ENCODE measurements at places on chromosomes 11 and 22.

DNA sequence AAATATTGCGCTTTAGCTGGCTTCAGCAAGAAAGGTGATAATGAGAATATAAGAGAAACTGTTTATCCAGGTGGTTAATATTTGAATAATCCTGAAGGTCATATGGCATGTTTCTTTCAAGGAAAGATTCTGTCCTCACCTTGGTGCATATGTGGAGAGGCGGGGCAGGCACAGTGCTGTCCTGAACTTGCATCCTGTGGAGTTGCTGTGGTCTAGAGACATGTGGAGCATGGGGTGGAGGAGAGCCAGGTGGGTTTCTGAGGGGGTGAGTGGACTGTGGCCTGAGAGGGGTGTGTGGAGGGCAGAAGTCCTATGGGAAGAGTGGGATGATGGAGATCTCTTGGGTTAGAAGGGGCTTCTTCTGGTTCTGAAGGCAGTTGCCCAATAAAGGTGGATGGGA is 65.5 kb downstream of the GRIK4 start:
- no peak for DNase-seq

GRCh38 chr11:1727096-1727690 is 23.2 kb downstream of the IFITM10 start:
- DNase-seq: no peak

- no peak for DNase-seq
Measured at GRCh38 chr11:8719211-8719649, 36.6 kb downstream of the RPL27A start.

GRCh38 chr11:47052576-47052975 is 116.0 kb downstream of the CSTPP1 start:
- DNase-seq: no peak

DNA sequence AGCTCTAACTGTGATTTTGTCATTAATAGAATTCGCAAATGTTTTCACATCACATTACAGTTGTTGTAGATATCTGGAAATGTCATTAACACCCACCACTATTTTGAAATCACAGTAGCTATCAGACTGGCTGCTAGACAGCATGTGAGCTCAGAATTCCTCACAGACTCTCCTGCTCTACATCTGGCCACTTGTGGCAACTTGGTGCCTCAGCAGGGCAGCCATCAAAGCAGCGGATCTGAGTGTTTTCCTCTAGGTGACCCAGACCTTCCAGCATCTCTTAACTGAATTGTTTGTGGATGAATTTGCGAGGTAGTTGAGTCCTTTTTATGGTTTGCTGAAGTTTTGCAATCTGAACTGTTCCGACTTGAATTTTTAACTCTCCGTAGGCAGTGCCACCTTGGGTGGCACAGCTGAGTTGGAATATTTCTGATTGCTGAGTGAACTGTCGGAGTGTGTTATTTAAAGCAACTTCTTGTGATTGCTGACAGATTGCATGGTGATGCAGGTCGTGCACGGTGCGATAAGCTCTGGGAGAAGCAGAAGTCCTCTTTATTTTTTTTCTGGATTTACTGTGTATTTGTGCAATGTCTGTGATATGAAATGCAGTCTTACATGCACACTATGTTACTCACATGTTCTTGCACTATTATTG is 114.0 kb upstream of the PLET1 start:
- DNase-seq: no peak

GRCh38 chr11:131533998-131534397 is 163.6 kb downstream of the NTM start:
- DNase-seq: no peak

DNA sequence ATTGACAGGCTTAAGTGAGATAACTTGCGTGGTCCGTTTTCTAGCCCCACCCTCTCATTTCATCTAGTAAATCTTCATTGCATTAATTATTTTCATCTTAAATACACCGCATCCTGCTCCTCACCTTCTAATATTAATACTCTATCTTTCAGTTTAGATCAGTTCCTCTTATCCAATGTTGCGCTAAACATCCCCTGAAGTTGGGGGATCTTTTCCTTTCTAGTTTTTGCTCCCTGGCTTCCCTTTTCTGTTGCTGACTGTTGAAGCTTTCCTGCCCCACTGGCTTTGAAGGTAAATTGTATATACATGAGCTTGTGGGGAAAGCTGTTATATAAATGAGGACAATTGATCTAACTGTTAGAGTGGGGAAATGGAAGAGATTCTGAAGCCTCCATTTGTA is 7.2 kb downstream of the CAT start:
- DNase-seq: no peak

DNA sequence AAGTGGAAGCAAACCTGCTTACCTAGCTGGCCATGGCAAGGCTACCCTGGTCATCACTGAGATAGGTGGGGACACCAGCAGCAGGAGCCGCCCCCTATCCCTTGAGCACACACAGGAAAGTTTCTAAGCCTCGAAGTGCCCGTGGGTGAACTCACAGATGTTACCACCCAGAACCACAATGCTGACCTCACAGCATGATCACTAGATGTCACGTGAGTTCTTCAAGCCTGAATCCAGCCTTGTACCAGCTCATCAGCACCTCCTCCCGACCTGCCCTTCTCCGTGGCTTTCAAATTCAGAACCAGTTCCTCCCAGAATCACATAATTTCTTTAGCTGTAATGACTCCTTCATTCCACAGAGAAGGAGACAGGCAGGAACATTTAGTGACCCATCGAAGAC is 24.7 kb upstream of the TIMP3 start:
- no peak for DNase-seq

- no peak for DNase-seq
Measured at GRCh38 chr11:93169950-93170561, 27.7 kb downstream of the SLC36A4 start.

DNA sequence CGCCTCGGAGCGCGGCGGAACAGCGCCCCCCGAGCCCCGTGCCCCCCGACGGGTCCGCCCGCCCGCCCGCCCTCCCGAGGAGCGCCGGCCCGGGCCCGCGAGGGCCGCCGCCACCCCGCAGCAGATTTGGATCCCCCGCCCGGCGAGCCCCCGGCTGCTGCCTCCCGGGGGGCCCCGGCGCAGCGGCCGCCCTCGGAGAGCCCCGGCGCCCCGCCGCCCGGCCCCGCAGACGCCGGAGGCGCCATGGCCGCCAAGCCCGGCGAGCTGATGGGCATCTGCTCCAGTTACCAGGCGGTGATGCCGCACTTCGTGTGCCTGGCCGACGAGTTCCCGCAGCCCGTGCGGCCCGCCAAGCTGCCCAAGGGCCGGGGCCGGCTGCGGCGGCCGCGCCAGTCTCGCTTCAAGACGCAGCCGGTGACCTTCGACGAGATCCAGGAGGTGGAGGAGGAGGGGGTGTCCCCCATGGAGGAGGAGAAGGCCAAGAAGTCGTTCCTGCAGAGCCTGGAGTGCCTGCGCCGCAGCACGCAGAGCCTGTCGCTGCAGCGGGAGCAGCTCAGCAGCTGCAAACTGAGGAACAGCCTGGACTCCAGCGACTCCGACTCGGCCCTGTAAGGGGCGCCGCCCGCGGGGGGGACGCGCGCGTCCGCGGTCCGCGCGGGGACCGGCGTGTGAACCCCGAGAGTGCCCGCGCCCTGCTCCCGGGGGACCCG is 380 bp downstream of the C11orf96 start:
- DNase-seq: no peak

DNA sequence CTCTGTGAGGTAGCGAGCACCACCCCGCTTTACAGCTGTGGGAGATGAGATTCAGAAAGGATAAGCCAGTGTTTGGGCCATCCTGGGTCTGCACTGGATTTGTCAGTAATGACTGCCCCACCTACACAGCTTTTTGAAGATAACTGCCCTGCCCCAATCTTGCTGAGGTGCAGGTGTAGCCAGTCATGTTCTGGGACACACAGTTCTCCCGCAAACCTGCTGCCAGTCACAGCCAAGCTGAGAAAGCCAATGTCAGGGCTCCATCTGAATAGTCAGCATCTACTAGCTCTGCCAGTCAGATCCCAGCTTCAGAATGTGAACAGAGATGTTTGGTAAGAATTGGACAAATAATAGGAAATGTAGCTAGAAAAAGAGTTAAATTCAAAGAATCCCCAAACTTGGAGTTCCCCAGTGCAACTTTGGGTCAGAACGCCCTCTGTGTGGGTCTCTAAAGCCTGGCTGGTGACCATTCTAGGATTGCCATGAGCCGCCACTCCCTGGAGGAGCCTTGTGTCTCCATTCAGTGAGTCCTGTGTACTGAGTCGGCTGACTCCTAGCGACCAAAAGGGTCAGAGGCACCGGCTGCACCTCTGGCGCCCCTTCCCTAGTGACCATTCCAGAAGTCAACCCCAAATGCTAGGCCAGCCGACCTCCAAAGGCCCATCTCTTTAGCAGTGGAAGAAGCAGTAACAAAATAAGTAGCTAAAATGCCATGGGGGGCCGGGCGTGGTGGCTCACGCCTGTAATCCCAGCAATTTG is 2.4 kb upstream of the MB start:
- DNase-seq: no peak

DNA sequence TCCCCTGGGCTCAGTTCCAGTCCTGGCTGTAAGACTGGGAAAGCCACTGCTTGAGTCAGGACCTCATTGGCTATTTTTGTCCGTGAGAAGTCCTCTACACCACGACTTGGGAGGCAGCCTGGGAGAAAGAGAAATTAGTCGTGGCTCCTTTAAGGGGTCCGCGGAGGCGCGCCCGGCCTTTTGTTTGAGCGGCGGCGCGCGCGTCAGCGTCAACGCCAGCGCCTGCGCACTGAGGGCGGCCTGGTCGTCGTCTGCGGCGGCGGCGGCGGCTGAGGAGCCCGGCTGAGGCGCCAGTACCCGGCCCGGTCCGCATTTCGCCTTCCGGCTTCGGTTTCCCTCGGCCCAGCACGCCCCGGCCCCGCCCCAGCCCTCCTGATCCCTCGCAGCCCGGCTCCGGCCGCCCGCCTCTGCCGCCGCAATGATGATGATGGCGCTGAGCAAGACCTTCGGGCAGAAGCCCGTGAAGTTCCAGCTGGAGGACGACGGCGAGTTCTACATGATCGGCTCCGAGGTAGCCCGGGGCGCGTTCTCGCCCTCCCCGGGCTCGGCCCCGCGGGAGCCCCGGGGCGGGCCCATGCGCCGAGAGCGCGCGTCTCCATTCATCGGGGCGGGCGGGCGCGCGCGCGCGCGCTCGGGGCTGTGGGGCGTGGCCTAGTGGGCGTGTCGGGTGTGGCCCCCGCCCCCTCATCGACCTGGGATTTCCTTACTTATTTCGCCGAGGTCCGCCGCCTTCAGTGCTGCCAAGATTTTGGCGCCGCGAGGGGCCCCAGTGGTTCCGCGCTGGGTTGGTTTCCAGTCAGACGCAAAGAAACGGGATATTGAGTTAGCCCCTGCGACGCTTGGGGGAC is at the start of gene SMARCB1:
TSS of gene SMARCB1 (plus strand) at position 215 of the 848 bp plus-strand sequence. CDS start at position 419, 204 bp downstream.
- DNase-seq: peak; percentile 80

All from effector memory CD4-positive, alpha-beta T cell (primary cell).